ENCODE measurements at places on chromosomes 11 and 22.
A peak's percentile ranks its signal among the peaks of the same experiment; 100 is the strongest.

GRCh38 chr11:7143908-7144307 is 55.1 kb downstream of the RBMXL2 start:
- DNase-seq = no peak

GRCh38 chr11:104881117-104881794 is 17.0 kb downstream of the CASP12 start:
- no peak for DNase-seq

DNA sequence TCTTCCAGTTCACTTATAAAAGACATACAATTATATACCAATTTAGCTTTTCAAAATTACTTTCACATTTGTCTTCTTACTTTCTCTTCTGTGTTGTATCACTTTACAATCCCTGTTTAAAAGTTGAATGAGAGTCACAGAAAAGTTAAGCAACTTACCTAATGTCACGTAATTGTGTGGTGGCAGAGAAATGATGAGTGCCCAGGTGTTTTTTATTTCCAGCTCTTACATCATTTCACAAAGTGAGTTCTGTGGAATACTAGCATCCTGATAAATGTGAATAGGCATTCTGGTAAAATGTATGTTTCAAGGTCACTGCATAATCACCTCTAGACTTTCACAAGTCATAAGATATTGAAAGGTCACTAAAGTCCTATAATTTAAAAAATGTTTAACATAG is 133.0 kb upstream of the FIBIN start:
- no peak for DNase-seq

GRCh38 chr11:106011481-106011880 is 10.6 kb downstream of the MSANTD4 start:
- no peak for DNase-seq

DNA sequence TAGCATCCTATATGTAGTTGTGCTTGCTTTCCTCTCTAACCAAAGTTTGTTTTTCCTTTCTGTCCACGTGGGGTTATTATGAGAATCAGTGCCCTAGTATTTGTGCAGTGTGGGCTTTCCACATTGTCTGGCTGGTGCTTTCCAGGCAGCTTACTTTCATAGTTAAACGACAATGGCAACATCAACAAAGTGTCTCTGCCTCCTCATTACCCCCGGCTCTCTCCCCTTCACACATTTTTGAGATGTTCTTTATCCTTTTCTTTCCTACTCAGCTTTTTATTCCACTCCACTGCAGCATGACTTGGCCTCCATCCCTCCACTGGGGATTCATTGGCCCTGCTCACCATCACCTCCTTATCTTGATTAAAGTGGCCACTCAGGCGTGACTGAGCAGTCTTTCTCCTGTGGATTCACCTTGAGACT is 19.1 kb downstream of the SPECC1L start:
- DNase-seq = no peak

GRCh38 chr11:126604461-126604860 is 249.0 kb downstream of the ST3GAL4 start:
- no peak for DNase-seq

DNA sequence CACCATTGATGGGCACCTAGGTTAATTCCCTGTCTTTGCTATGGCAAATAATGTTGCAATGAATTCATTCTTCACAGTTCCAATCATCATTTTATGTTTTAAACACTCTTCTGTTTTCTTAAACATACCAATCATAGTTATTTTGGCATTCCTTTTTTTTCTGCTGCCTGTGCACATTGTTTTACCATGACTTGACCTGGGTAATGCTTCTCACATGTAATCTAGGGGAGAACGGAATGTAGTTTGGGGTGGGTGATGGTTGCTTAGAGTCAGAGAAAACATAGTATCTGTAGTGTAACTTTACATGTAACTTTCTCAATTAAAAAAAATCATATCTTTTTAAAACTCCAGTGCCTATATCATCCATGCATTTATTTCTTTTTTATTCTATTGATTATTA is 1945.3 kb upstream of the RAG2 start:
- DNase-seq = no peak

DNA sequence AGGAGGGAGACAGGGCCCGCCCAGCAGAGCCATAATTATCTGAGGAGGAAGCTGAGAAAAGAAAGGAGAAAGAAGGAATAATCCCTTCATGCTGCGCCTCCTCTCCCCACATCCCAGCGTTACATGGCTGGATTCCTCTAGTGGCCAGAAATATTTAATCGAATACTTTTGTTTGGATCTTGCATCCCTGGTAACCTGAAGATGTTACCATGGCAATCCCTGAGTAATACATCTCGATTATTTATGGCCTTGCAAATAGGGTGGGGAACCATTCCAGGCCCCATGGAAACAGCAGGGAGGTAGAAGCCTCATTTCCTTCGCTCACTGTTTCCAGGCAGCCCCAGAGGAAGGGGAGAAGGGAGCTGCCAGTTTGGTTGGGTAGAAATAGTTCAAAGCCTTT is 357.7 kb downstream of the BUD13 start:
- no peak for DNase-seq

GRCh38 chr22:23970201-23970641 is 3.5 kb downstream of the DDTL start:
- no peak for DNase-seq

DNA sequence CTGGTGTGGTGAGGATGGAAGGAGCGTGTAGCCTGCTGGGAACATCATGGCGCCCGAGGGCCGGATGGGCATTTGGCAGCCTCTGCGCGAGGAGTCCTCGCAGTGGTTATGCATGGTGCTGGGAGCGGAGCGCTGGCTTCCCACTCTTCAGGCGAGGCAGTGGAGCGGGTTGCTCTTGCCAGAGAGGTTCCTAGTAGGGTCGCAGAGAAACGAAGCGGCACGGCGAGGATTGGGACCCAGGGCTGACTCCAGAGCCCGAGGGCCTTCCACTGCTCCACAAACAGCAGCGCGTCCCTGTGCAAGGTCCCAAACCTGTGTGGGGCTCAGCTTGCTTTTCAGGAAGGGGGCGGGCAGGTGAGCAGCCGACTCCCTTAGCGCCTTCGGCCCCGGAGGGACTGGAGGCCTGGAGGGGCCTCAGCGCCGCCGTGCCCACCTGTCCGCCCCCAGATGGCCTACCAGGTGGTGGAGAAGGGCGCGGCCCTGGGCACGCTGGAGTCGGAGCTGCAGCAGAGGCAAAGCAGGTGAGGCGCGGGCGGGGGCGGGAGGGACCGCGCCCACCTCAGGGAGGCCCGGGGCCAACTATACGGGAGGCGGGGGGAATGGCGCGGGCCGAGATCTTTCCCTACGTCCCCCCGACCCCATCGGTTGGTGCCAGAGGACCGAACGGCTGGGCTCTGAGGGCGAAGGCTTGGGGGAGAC is 7.2 kb downstream of the ATG16L2 start:
- peak; percentile 53 for DNase-seq

GRCh38 chr11:28104984-28105383 is 3.0 kb downstream of the KIF18A start:
- DNase-seq = no peak

- no peak for DNase-seq
These were observed 66.2 kb upstream of the CSNK1E start for GRCh38 chr22:38383417-38383816.

All from NCI-H774 (cell line).